Activated T-helper 1 cell treated with anti-CD3 and anti-CD28 coated beads, Interleukin-2, amount 50 U/mL, for 16 hours (primary cell): ENCODE measurements at places on chromosomes 2 and 18.

DNA sequence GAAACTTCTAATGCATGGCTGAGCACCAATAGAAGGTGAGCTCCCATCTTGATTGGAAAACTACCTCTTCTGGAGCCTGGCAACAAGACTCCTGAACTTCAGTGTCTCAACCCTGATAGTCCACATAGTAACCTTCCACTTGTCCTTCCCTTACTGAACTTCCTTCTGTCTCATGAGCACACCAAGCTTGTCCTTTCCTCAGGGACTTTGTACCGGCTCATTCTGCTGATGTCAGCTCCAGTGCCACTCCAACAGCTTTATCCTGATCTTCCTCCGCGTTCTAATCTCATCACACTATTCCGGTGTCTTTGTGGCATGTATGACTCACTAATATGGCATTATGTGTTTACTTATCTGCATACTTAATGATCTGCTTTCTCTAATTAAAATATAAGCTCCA, 862.0 kb upstream of the ID2 start:
- no peak for DNase-seq

- DNase-seq: no peak
These were observed 12.8 kb upstream of the GNLY start for GRCh38 chr2:85681372-85681763.

- no peak for DNase-seq
These were observed 134.5 kb downstream of the MEIS1 start for GRCh38 chr2:66569321-66569851.

DNA sequence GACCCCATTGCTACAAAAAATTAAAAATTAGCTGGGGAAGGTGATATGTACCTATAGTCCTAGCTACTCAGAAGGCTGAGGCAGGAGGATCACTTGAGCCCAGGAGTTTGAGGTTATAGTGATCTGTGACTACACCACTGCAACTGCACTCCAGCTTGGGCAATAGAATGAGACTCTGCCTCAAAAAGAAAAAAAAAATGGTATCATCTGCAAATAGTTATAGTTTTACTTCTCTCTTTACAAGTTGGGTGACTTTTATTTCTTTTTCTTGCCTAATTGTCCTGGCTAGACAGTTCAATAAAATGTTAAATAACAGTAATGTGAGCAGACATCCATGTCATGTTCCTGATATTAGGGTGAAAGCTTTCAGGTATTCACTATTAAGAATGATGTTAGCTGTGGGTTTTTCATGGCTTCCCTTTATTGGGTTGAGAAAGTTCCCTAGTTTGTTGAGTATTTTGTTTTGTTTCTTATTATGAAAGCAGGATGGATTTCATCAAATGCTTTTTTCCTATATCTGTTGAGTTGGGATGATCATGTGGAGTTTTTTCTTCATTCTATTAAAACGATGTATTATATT, 24.9 kb upstream of the ACOXL start:
- no peak for DNase-seq

DNA sequence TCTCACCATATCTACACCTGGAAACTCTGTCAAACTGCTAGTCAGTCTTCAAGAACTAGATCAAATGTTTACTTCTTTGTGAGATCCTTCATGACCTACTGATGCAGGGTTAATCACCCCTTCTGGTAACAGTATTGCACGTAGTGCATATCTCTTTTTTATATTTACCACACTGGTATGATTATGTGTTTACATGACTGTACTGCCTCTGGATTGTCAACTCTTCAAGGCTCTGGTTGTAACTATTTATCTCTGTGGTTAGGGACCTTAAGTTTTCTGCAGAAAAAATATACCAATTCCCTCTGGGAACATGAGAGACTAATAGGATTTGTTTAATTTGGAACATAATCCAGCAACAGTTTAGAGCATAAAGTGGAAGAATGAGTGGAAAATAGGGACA, 135.5 kb downstream of the PDE1A start:
- no peak for DNase-seq

GRCh38 chr2:7986431-7986830, 695.4 kb upstream of the ID2 start:
- DNase-seq: no peak

DNA sequence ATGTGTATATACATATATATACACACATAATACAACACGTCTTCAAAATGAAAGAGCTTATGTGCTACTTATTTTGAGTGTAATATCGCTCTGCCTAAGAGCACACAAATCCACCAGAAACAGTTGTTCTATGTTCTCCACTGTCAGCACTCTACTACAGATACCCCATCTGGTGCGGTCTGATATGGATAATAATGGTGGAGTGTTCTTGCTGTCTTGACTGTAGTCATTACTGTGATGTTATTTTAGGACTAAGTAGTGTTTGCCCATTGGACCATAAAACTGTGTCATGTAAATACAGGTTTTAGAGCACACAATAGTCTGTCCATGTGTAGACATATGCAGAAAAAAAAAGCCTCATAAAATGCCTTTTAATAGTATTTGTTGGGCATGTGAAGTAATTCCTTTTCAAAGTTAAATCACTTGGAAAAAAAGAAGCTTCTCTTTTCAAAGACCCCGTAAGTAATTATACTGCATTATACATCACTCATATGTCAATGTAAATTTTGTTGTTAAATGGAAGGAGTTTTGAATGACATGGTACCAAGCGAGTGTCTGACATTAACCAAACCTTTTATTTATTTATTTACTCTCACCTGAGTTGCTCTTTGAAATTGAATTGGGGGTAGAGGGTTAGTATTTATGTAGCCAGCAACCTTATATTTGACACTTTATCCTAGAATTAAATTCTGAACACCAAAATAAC, 1249.2 kb upstream of the ZEB2 start:
- no peak for DNase-seq

- DNase-seq: no peak
These were observed 2119.6 kb upstream of the PIK3C3 start for GRCh38 chr18:39835303-39836030.

- DNase-seq: no peak
These were observed 5.5 kb upstream of the MSH6 start for GRCh38 chr2:47777277-47777937.

DNA sequence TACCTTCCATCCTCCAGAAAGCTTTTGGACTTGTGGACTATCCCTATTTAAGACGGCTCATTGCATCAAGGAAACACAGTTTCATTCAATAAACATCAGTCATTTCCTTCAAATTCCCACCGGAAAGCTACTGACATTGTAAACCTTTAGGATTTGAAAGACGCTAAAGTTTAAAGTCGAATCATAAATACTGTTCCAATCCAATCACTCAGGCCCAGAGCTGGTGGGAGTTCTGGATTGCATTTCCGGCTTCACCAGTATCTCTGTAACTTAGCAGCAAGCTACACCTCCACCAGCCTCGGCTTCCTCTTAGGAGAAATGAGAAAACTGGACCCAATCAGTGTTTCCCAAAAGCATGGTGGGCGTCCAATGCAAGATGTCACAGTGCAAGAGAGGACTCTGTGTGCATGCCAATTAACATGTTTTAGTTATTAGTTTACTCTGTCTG, 1.6 kb downstream of the WDFY1 start:
- no peak for DNase-seq

GRCh38 chr2:161873707-161874106, 200.3 kb downstream of the DPP4 start:
- DNase-seq: no peak

GRCh38 chr2:12493031-12493513, 223.7 kb upstream of the TRIB2 start:
- peak; percentile 19 for DNase-seq

DNA sequence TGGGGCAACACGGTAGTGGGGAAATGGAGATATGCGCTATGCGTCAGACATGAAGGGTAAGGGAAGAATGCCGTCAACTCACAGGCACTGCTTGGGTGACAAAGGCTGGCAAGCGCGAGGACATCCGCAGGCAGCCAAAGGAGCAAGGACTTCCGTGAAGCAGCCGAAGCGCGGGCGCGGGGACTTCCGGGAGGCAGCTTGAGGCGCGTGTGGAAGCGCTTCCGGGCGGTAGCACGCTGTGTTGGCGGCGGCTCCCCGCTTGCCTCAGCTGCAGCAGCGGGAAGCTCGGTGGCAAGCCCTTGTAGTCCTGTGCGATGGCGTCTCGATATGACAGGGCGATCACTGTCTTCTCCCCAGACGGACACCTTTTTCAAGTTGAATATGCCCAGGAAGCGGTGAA, at the start of gene PSMA8:
PSMA8 (plus strand) TSS at position 218 of the 400 bp plus-strand sequence; CDS start at position 315, 97 bp downstream.
- no peak for DNase-seq

DNA sequence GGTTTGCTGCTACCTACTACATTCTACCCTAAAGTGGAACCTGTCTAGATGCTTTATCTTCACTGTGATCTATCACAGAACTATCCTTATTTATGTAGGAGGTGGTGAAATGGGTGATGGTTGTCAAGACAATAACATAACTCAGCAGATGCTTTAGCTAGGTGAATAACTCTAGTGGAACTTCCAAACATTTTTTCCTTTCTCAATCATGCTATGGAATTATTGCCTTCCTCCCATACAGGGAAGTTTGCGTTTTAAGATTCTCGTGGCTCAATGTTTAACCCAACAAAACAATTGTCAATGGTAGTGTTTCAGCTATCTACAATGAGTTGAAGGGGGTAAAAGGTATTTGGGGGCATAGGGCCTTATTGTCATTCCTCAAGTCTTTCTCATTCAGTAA, 82.6 kb upstream of the GLI2 start:
- DNase-seq: no peak

DNA sequence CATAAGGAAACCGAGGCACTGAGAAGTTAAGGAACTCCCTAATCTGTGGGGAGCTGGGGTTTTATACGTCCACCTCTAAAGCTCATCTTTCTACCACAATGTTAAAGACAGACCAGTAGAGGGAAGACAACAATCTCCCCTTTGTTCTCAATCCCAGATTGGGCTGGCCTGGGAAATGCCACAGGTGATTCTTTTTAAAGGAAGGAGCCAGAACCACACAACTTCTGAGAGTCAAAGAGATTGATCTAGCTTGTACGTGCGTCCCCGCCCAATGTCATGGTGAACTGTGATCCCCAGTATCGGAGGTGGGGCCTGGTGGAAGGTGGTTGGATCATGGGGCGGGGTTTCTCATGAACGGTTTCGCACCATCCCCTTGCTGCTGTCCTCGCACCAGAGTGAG, 81.8 kb upstream of the LCLAT1 start:
- no peak for DNase-seq

DNA sequence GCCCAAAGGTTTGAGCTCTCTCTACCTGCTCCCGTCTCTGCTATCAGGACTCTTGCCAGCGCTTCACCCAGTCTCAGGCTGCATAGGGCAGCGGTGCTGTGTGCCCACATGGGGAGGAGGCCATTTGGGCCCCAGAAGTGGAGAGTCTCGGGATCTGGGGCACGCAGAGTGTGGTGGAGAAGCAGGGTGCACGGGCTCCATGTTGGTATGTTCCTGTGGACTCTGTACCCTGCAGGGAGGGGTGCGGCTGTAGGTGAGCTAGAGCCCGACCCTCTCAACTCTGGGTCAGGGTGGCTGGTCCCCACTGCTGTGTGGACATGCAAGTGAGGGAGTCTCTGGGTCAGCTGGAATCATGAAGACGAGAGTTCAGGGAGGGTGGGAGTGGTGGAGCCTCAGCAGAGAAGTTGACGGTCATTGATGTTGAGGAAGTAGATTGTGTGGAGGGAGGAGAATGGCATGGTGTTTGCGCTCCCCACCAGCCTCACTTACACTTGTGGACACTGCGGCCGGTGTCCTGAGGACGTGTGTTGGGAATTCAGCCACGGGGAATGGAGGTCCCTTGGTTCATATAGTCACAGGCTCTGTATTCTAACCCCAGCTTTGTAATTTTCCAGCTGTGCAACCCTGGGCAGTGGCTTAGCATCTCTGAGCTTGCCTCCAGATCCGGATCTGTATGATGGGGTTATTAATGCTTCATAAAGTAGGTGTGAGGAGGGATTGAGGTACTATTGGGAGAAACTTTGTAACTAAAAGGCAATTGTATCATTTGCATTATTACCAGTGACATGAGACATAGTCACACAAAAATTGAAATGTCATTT, 840 bp upstream of the PSD4 start:
- DNase-seq: no peak

DNA sequence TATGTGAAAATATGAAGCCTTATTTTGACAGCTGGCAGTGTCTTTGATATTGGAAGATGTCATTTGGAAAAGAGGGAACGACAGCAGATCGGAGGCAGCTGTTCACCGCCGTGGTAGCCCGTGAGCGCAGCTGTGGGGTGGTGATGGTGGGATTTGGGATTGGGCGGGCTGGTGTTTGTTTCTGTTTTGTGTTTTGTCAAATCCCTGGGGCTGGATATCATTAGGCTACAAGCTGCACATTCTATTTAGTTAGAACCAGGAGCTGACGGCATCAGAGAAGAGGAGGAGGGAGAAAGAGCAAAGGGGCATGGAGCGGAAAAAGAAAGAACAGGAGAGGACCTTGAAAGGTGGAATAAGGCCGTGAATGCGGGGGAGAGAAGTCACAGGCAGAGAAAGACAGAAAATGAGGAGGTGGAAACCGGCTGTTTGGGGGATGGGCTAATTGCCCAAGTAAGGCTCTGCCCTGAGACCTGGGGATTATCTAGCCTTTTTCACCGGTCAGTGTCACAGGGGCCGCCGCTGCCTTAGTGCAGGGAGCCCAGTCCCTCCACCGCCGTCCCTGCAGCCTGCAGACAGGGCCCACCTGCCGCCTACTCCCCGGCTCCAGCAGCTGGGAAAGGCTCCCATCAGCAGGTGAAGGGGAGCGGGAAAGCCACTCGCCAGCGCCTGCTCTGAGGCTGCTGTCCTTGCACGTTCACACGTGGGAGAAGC, 88.0 kb downstream of the ZCCHC2 start:
- DNase-seq: no peak

DNA sequence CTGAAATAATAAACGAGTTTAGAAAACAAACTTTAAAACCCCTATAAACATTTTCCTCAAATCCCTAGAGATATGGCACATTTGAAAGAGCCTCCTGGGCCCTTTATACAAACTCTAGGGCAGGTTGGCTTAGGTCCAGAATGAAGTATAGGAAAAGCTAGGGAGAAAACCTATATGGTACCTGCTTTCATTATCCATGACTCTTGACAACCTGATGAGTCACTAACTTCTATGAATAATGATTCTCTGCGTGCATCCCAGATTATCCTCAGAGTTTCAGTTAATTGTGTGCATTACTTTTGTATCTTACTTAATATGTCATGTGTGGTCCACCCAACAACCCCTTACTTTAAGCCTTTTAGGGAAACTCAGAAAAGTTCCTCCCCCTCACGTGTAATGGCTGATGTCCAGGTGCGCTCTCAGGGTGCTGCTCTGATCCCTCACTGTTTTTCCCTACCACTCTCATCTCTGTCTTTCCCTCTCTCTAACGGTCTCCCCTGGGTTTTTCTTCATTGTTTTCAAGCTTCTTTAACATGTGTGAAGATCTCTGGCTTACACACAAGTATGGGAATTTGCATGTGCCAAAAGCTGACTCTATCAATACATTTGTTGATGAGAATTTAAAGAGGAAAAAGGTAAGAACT, 78.5 kb downstream of the LRP1B start:
- DNase-seq: no peak

DNA sequence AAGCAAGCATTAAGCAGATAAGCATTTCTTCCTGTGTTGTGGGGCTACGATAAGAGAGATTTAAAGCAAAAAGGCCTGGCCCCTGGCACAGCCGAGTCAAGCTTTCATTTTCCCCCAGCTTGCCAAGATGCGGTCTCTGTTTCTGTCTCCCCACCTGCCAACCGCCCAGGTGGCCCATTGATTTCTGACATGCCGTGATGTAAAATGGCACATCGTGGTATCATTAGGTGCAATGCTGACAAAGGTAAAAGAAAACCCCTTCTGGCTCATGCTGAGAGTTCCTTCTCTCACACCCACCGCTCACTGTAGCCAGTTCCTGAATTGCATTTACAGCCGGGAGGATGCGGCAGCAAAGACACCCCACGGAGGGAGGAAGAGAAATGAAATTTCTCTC, 62.8 kb downstream of the BOD1L2 start:
- DNase-seq: no peak

- no peak for DNase-seq
These were observed 80.6 kb downstream of the RIT2 start for GRCh38 chr18:43034683-43035500.
